ENCODE measurements at places on chromosomes 6 and 20.

GRCh38 chr6:69693762-69694161 is 103.0 kb downstream of the LMBRD1 start:
- no peak for DNase-seq

DNA sequence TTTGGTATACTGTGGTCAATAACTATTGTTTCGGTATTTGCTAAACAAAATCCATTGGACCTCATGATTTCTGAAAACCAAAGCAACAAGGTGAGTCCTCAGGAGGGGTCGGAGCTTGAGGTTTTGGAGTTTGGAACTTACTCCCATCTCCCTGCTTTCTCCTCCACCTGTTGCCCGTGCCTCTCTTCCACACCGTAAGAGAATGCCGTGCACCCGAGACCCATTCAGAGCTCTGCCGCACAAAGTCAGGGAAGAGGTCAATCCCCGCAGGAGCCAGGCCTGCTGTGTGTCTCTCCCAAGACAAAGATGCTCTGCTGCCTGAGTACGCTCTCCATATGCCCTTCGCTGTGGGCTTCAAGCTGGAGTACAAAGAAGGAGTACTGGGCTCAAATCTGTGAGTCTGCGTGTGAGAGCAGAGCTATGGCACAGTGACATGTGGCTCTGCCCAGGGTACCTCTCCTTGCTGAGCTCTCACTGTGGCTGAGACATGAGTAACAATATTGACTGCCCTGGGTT is 23.9 kb downstream of the PXDC1 start:
- no peak for DNase-seq

DNA sequence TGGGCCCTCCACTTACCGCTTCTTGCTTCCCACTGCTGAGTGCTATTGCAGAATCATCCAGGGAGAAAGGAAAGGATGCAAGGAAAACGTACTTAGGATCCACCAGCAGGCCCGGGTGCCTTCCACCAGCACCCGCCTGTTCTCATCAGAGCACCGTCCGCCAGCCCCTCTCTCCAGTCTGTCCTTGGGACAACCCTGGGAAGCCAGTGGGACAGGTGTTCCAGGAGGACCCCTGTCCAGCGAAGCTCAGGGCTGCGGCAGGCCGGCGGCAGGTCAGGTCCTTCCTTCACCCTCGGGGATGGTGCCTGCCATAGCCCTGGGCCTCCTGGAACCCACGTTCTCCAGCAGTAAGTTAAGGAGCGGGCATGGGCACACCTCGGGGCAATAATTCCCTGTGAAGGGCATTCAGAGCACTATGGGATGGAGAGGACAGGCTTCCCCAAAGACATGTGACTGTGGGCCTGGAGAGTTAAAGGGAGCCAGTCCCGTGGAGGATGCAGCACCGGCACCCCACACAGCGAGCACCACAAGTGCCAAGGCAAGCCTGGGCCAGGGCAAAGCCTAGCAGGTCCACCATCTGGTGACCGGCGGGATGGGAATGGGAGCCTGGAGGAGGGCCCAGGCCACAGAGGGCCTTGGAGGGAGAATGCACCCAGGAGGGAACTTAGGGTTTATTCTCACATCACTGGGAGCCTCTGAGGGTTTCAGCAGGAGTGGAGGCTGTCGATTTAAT is 396.7 kb downstream of the TAF4 start:
- DNase-seq, result no peak

DNA sequence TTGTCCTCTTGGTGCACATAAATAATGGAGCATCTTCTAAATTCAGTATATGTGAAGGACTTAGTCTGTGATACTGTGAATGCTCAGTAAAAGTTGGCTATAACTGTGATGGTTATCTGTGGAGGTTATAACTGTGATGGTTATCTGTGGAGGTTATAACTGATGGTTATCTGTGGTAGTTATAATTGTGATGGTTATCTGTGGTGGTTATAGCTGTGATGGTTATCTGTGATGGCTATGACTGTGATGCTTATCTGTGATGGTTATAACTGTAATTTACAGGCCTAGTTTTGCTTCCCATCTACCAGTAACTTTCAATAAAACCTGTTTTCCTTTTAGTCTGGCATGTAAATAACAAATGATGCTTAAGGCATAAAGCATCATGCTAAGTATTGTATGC is 16.5 kb downstream of the PTK7 start:
- no peak for DNase-seq

GRCh38 chr6:155341130-155341828 is 27.0 kb upstream of the TFB1M start:
- peak; percentile 34 for DNase-seq

DNA sequence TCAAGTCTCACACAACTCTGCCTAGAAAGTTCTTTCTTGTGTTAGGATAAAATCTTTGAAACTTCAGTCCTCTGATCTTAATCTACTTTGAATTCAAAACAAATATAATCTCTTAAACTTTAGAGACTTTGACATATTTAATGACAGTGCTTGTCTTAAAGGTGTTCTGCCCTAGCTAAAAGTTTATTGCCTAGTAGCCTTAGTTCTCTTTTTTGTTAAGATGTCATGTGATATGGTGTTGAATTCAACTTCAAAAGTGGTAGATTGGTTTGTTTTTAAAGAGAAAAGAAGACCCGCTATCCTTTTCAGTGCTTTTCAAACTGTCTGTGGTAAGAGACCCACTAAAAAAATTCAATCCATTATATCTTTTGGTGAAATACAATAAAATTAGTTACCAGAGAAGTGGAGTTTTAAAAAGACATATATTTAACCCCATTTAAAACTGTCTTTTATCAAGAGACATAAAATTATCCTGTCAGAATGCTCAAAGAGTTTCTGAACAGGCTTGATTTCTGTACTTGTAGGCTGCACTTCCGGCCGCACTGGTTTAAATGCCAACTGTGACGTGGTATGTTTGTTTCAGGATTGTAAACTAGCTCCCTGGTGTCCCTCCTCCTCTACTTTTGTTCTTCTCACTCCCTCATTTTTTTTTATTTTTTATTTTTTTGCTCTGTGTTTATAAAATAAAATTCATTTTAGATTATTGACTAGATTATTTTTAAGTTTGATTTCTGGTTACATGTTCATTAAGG is 76.5 kb downstream of the QKI start:
- DNase-seq, result peak; percentile 37

- no peak for DNase-seq
These were observed 81.0 kb downstream of the TIAM2 start for GRCh38 chr6:155075930-155076695.

DNA sequence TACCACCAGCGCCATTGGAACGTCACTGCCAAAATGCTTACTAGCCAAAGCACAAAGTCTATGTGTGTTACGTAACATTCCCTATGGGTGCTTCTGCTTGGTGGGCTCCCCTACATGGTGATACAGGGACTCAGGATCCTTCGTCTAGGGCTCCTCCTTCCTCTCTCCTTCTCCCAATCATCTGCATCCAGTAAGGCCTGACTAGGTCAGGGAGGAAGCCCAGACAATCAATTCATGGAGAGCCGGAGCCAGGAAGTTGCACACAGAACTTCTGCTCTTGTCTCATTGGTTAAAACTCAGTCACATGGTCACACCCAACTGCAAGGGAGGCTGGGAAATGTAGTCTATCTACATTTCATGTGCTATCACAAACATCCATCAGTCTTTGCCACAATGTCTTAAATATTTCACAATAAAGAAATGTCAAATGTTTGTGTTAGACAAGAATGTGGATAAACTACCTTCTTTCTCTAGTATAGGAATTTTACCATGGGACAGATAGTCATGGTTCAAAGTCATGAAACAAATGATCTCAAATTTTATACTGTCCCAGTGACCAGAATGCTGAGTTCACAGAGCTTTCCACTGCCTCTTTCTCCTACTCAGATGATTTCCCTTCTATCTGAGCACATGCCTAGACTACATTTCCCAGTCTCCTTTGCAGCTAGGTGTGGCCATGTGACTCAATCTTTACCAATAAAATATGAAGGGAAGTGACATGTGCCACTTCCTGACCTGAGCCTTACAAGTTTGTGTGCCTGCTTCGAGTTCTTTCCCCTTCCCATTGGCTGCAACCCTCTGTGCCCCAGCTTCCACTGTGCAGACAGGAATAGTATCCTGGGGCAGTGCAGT is 9.3 kb upstream of the KCNK15 start:
- peak; percentile 66 for DNase-seq

DNA sequence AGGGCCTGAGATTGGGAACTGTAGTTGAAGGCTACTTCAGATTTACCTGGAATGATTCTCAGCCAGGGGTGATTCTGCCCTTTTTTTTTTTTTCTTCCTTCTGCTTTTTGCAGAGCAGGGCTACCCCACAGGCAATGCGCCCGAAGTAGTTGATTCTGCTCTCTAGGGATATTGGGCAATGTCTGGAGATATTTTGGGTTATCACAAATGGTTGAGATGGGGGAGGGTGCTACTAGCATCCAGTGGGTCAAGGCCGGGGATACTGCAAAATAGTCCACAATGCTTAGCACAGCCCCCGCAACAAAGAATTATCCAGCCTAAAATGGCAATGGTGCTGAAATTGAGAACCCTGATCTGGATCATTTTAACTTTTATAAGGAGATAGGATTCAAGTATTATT is 71.2 kb upstream of the ZMYND8 start:
- DNase-seq, result no peak

DNA sequence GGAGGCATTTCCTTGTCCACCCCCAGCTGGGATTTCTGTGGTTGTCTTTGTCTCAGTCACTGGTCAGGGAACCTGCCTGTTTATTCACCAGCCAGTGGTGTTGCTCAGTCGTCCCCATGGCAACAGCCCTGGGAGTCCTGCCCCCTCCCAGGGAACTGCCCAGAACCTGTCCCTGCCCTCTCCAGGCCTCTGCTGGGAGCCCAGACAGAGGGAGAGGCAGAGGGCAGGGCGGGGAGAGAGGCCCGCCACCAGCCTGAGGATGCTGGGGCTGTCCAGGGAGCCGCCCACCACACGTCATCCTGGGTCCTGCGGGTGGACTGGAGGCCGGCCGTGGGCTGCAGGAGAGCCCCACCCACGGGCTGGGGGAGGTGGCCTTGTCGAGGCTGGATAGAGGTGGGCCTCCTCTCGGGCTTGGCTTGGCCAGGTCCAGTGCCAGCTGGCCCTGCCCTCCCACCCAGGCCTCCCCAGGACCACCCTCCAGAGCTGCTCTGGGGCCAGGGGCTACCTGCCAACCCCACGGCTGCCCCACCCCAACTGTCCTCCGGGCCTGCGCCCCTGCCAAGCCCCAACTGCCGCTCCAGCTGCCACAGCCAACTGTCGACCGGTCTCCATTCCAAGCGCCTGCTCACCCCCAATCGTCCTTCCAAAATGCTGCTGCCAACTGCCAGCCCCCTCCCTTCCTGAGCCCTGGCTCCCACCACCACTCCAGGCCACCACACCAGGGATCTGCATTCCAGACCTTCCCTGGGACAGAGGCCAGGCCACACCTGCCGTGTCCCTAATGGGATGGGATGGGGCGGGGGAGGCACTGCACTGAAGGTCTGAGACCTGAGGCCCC is 4.2 kb upstream of the ZBTB46 start:
- DNase-seq, result peak; percentile 97

DNA sequence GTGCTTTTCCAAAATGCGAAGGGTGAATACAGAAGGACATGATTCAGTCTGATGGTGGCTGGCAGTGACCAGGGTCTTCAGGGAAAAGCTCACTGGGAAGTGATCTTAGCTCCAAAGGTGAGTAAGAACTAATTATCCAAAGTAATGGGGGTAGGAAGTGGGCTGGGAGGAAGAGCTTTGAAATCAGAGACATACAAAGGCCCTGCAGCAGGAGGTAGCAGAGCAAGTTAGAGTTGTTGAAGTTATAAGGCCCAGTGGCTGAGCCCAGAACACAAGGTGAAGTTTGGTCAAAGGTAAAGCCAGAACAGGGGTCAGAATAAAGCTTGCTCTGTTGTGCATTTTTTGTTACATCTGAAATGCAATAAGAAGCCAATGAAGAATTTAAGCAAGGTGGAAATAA is 81.2 kb downstream of the PLCB1 start:
- DNase-seq, result no peak

GRCh38 chr6:103081876-103082630 is 1688.5 kb downstream of the GRIK2 start:
- DNase-seq, result no peak

- DNase-seq, result no peak
These were observed 11.8 kb upstream of the SPAG4 start for GRCh38 chr20:35603695-35604448.

- DNase-seq, result no peak
These were observed 92.6 kb upstream of the PREP start for GRCh38 chr6:105495515-105495914.

Measured in AG20443 (cell line).